Fibroblast of villous mesenchyme (primary cell): ENCODE measurements at places on chromosomes 7 and 10. TPM values are rescaled to one million over a fixed set of nuclear protein-coding genes. Genes with fewer than 3 reads are reported as not detected.

KCNMA1 gene
- 11.0 and 36.7 TPM in 2 replicates for total RNA-seq

CYP2C19 gene
- 0.43 TPM in 1 of 2 replicates, not detected in the other for total RNA-seq

SCIN gene
- total RNA-seq: 3.9 and 4.3 TPM in 2 replicates

APBB1IP gene
- 3.2 and 4.3 TPM in 2 replicates for total RNA-seq

LIPF gene
- total RNA-seq: not detected in 2 replicates

MAPK8 gene
- total RNA-seq: 86.0 and 111 TPM in 2 replicates

KLF14 gene
- under 0.01 TPM in 2 replicates for total RNA-seq

GRCh38 chr10:119115926-119116325, 12.0 kb downstream of the DENND10 start:
- DNase-seq: peak; percentile 62

- DNase-seq: peak; percentile 77
These were observed 155.7 kb downstream of the PTPRN2 start for GRCh38 chr7:158431941-158432347.

- no peak for DNase-seq
These were observed 13.8 kb downstream of the DAGLB start for GRCh38 chr7:6433784-6434615.

- DNase-seq: peak; percentile 16
These were observed 50.1 kb downstream of the IPMK start for GRCh38 chr10:58217612-58218011.

GRCh38 chr10:72250666-72251065, 23.1 kb upstream of the DDIT4 start:
- DNase-seq: peak; percentile 91

GRCh38 chr10:44589181-44589943, 204.5 kb upstream of the CXCL12 start:
- no peak for DNase-seq

GRCh38 chr7:99030457-99030856, 113.5 kb downstream of the SMURF1 start:
- DNase-seq: no peak

DNA sequence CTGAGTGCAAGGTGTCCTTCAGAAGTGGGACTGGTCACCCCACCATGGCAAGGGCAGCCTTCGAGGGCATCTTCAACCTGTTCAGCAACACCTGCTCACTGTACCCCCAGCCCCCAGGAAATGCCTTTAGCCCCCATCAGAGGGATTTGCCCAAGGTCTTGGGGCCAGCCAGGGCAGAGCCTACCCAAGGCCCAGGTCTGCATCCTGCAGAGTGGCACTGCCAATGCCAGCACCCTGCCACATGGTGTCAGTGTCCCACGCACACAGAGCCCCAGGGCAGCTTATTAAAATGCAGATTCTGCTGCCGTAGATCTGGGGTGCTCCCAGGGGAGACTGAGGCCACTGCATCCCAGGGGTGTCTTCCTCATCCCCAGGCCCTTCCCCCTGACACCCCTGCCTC, 106.2 kb upstream of the KCTD7 start:
- no peak for DNase-seq
